ENCODE measurements at places on chromosomes 5 and 9.

DNA sequence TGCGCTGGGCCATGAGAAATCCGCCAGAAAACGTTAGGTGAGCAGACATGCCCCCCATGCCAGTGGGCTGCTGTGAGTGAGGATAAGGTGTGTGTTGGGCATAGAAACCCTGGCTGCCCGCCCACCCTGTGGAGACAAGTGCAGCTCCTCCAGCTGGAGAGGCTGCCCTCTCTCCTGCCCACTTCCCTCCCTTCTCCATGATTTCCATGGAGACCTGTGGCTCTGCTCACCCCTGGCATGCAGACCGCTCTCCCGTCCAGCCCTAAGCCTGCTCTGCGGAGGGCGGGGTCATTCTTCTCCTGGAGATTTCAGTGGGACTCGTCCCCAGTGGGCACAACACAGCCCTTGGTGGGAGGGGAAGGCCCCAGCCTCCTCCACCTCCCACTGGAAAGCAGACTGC, 133.0 kb upstream of the FAM120A start:
- H3K4me1 ChIP-seq = peaks cover 19% of the 10 kb centered on the region
- H3K27me3 ChIP-seq = peaks cover 79% of the 10 kb centered on the region
- DNase-seq = no peak
- peaks cover 3% of the 10 kb centered on the region for H3K36me3 ChIP-seq

DNA sequence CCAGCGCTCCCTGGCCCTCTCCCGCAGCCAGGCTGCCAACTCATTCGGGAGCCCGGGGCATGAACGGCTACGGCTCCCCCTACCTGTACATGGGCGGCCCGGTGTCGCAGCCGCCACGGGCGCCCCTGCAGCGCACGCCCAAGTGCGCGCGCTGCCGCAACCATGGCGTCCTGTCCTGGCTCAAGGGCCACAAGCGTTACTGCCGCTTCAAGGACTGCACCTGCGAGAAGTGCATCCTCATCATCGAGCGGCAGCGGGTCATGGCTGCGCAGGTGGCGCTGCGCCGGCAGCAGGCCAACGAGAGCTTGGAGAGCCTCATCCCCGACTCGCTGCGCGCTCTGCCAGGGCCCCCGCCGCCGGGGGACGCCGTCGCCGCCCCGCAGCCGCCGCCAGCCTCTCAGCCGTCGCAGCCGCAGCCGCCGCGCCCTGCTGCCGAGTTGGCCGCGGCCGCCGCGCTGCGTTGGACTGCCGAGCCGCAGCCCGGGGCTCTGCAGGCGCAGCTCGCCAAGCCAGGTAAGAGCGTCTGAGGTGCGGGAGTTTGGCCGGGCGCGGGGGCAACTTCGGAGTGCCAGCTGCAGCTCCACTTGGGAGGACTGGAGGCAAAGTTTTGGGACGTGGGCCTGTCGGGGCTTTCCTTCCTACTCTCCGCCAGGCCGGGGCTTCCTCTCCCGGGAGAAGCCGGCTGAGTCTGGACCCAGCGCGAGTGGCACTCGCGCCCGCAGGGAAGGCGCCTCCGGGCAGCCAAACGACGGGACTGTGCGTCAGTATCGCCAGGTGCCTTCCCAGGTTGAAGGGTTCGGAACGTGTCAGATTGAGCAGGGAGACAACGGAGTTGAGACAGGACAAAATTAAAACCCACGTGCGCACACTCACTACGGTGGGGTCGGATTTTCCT, 735 bp downstream of the DMRT3 start:
- peaks cover 80% of the 10 kb centered on the region for H3K27me3 ChIP-seq
- H3K4me3 ChIP-seq = peak overlapping the region; percentile 19
- no peak overlapping the region for H3K27ac ChIP-seq
- no peaks in the 10 kb centered on the region for H3K36me3 ChIP-seq

- peaks cover 27% of the 10 kb centered on the region for H3K4me1 ChIP-seq
- H3K36me3 ChIP-seq = peaks cover 37% of the 10 kb centered on the region
- no peaks in the 10 kb centered on the region for H3K27me3 ChIP-seq
- no peak overlapping the region for H3K27ac ChIP-seq
- no peak for DNase-seq
Measured at GRCh38 chr5:132949136-132949535, 14.3 kb downstream of the AFF4 start.

GRCh38 chr9:115637661-115638060, 515.9 kb upstream of the PAPPA start:
- H3K36me3 ChIP-seq = no peaks in the 10 kb centered on the region
- no peaks in the 10 kb centered on the region for H3K27me3 ChIP-seq
- no peaks in the 10 kb centered on the region for H3K4me1 ChIP-seq
- no peak overlapping the region for H3K27ac ChIP-seq
- H3K4me3 ChIP-seq = no peak overlapping the region

DNA sequence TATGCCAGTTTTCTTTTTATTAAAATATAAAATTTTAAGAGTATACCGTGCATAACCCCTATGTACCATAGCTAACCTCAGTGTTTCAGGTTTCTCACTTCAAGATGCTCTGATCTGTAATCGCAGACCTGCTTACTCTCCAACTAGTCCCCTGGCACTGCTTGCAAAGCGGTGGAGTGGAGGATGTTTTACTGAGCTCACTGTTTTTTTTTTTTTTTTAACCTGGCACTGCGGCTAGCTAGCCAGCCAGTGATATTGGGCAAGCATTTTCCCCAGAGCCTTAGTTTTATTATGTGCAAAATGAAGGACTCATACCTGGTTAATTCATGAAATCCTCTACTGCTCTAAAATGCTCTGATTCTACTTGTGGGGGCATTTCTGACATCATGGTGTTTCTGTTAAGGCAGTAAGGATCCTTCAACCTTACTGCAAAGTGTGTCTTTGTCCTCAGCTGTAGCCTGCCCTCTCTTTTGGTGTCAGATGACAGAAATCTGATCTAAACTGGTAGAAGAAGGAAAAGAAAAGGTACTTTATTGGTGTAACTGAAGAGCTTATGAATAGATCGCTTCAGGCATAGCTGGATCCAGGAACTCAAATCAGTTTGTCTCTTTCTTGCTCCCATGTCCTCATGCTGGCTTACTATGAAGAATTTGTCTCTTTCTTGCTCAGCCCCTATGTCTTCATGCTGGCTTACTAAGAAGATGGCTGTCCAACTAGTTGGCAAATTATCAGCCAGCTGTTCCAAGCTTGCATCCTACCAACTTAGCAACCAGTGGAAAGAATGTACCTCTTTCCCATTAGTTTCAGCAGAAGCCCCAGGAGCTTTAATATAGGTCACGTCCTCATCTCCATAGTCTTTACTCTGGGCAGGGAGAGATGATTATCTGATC, 59.8 kb downstream of the DOCK2 start:
- peaks cover 2% of the 10 kb centered on the region for H3K4me1 ChIP-seq
- H3K4me3 ChIP-seq = no peak overlapping the region
- peaks cover 63% of the 10 kb centered on the region for H3K36me3 ChIP-seq
- no peak overlapping the region for H3K27ac ChIP-seq
- no peak for DNase-seq
- H3K27me3 ChIP-seq = no peaks in the 10 kb centered on the region

DNA sequence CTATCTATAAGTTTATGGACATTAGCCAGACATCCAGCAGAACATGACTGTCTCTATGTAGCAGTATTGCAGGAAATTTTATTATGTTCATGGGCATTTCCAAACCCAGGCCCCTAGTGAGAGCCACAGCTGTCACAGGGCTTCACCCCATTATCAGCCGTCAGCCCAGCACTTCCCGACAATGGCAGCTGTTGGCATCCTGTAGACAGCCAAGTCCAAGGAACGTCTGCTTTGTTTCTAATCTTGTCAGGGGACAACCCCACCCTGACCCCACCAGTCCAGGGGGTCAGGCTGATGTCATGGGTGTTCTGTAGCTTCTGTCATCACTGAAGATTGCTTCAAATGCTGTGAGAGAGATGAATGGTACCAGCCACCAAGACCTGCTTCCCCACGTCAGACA, 565.3 kb upstream of the BRINP1 start:
- no peaks in the 10 kb centered on the region for H3K4me1 ChIP-seq
- DNase-seq = no peak
- no peak overlapping the region for H3K4me3 ChIP-seq
- H3K27me3 ChIP-seq = no peaks in the 10 kb centered on the region
- H3K36me3 ChIP-seq = no peaks in the 10 kb centered on the region
- no peak overlapping the region for H3K27ac ChIP-seq

DNA sequence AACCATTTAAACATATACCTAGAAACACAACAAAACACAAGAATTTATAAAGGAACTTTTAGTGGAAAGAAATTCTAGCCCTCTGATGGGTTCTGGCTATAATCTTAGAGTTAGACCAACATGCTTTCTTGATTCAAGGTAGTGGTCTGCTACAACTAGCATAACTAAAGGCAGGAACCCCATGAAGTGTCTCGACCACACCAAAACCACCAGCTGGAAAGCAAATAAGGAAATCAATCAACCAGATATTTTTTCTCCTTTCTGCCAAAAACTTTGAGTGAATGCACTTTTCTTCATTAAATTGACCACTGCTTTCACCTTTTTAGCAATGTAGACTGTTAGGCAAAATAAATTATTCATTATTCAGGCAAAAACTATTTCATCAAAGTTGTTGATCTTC, 346.4 kb downstream of the EBF1 start:
- no peak overlapping the region for H3K27ac ChIP-seq
- H3K4me1 ChIP-seq = no peaks in the 10 kb centered on the region
- H3K27me3 ChIP-seq = peaks cover 34% of the 10 kb centered on the region
- DNase-seq = no peak
- no peaks in the 10 kb centered on the region for H3K36me3 ChIP-seq
- no peak overlapping the region for H3K4me3 ChIP-seq

- DNase-seq = no peak
- H3K4me3 ChIP-seq = no peak overlapping the region
- no peaks in the 10 kb centered on the region for H3K36me3 ChIP-seq
- no peak overlapping the region for H3K27ac ChIP-seq
Measured at GRCh38 chr9:13807118-13807517, 506.8 kb downstream of the NFIB start.

DNA sequence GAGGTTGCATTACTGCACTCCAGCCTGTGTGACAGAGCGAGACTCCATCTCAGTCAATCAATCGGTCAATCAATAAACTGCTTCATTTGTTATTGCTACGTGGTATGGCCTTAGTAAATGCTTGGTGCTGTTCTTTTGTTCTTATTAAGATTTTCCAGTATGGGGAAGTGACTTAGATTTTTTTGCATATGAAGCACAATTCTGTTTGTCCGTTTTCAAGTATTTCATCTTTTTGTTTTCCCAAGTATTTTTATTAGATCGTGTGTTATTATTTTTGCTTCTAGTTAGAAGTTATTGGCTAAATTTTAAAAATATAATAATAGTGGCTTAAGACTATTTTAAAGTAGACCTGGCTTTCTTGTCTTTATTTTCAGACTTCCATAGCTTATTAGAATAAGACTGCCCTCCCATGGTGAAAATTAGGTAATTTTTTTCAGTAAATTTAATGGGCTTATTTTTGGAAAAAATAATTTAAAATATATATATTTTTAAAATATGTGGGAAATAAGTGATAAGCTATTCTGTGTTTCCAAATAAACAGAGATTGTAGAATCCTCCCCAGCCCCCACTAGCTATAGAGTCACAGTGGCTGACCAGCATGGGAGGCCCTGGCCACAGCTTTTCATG, 14.7 kb upstream of the OMD start:
- no peaks in the 10 kb centered on the region for H3K36me3 ChIP-seq
- H3K27me3 ChIP-seq = no peaks in the 10 kb centered on the region
- H3K4me1 ChIP-seq = peaks cover 12% of the 10 kb centered on the region
- H3K4me3 ChIP-seq = no peak overlapping the region

GRCh38 chr5:132486318-132487094, 4.1 kb downstream of the IRF1 start:
- peaks cover 100% of the 10 kb centered on the region for H3K36me3 ChIP-seq
- H3K27ac ChIP-seq = peak overlapping the region; percentile 99
- H3K4me3 ChIP-seq = peak overlapping the region; percentile 90
- peaks cover 64% of the 10 kb centered on the region for H3K4me1 ChIP-seq

GRCh38 chr9:15834541-15834940, 281.7 kb downstream of the CCDC171 start:
- no peak for DNase-seq
- H3K27ac ChIP-seq = no peak overlapping the region
- no peaks in the 10 kb centered on the region for H3K4me1 ChIP-seq
- H3K27me3 ChIP-seq = no peaks in the 10 kb centered on the region

DNA sequence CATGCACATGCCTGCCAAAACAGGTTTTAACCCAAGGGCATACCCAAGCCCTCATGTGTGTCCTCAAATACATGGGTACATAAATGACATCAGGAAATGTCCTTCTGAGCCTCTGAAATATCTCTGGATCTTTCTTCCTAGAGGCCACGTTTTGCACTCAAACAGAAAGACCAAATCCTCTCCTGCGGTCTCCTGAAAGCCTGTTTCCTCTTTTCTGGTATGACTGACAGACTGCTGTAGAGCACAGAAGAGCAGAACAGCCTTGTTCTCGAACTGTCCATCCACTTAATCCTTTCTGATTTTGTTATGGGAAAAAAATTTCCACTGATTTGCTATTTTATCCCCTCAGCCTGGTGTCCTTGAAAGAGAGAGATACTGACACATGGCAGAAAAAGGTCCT, 107.2 kb downstream of the ASTN2 start:
- no peaks in the 10 kb centered on the region for H3K27me3 ChIP-seq
- H3K4me3 ChIP-seq = no peak overlapping the region
- no peak overlapping the region for H3K27ac ChIP-seq
- no peaks in the 10 kb centered on the region for H3K36me3 ChIP-seq
- no peak for DNase-seq
- no peaks in the 10 kb centered on the region for H3K4me1 ChIP-seq

DNA sequence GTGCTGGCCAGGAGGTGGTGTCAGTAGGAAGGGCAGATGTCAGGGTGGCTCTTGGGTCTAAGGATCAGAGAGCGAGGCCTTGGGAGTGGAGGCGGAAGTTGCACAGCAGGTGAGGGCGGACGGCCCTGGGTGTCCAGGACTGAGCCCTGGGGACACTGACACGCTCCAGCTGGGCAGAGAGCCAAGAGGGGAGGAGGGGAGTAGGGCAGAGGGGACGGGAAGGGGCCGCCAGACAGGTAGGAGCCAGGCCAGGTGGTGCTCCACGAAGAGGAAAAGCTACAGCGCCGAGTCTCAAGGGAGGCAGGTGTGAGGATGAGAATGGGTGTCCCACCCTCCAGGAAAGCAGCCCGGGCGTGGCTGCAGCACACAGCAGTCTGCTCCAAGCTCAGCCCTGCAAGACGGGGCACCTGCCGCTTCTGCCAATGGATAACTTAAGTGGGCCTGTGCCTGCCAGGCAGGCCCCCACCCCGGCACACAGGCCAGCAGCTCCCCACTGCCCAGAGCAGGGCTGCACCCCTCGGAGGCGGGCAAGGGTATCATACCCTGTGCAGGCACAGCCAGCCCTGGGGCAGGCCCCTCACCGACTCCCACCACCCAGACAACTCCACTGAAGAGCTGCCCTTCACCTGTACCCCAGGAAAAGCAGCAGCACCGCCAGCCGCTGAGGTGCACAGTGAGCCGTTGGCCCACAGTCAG, 4.9 kb downstream of the TPRN start:
- H3K27me3 ChIP-seq = no peaks in the 10 kb centered on the region
- no peak for DNase-seq
- H3K4me1 ChIP-seq = peaks cover 6% of the 10 kb centered on the region
- no peak overlapping the region for H3K27ac ChIP-seq

- no peaks in the 10 kb centered on the region for H3K4me1 ChIP-seq
- H3K27me3 ChIP-seq = peaks cover 11% of the 10 kb centered on the region
- no peaks in the 10 kb centered on the region for H3K36me3 ChIP-seq
- DNase-seq = no peak
- H3K27ac ChIP-seq = no peak overlapping the region
- no peak overlapping the region for H3K4me3 ChIP-seq
Measured at GRCh38 chr9:109414125-109414785, 83.9 kb downstream of the PTPN3 start.

All from effector memory CD8-positive, alpha-beta T cell (primary cell).